ENCODE measurements at places on chromosomes 16 and 17. TPM values are rescaled to one million over a fixed set of nuclear protein-coding genes. Genes with fewer than 3 reads are reported as not detected.

GRCh38 chr17:37100231-37100630 lies 151.5 kb downstream of the AATF start:
- no peak for DNase-seq

DNA sequence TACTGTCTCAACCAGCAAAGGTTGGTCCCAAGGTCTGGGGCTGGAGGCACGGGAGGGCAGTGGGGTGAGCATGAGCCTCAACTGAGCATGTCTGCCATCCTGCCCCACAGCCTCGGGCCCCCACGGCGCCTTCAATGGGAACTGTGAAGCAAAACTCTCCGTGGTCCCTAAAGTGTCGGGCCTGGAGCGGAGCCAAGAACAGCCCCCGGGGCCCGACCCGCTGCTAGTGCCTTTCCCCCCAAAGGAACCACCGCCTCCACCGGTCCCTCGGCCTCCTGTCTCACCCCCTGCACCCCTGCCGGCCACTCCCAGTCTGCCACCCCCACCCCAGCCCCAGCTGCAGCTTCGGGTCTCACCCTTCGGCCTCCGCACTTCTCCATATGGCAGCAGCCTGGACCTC lies 4.2 kb downstream of the FBRS start:
- no peak for DNase-seq

GRCh38 chr17:5485270-5486205 lies at the start of gene DERL2:
DERL2 (minus strand) TSS chr17:5486178; CDS start chr17:5486161, 17 bp downstream.
- DNase-seq: no peak

- DNase-seq: no peak
Measured at GRCh38 chr16:81321039-81321438, 6.3 kb downstream of the GAN start.

DNA sequence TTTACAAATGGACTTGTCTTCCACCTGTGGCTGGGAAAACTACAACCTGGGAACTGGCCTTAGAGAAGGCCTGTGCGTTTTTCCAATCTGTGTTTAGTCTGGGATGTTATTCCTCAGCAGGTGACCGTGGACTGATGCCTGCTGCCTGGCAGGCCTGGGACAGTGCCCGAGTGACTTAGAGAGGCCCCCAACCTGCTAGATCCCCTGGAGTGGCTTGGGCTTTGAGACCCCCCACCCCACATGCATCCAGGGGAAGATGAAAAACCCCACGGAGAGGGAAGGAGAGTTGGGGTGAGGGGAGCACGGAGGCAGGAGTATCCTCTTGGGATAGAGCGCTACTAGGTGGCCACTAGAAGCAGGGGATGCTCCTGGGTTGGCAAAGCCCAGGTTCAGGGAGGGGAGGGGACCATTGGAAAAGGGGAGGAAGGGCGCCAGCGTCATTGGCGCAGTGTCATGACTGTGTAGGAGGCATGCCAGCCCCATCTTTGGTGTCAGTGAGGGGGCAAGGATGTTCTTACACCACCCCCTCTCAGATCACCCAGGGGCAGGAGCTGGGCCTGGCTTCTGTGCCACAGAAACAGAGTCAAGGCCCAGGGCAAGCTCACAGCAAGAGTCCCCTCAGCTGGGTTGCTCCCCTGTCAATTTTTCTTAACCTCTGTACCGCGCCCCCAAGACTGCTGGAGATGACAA lies 54.1 kb downstream of the MEAK7 start:
- DNase-seq: no peak

- no peak for DNase-seq
Measured at GRCh38 chr17:76365256-76365903, 11.7 kb upstream of the PRPSAP1 start.

DNA sequence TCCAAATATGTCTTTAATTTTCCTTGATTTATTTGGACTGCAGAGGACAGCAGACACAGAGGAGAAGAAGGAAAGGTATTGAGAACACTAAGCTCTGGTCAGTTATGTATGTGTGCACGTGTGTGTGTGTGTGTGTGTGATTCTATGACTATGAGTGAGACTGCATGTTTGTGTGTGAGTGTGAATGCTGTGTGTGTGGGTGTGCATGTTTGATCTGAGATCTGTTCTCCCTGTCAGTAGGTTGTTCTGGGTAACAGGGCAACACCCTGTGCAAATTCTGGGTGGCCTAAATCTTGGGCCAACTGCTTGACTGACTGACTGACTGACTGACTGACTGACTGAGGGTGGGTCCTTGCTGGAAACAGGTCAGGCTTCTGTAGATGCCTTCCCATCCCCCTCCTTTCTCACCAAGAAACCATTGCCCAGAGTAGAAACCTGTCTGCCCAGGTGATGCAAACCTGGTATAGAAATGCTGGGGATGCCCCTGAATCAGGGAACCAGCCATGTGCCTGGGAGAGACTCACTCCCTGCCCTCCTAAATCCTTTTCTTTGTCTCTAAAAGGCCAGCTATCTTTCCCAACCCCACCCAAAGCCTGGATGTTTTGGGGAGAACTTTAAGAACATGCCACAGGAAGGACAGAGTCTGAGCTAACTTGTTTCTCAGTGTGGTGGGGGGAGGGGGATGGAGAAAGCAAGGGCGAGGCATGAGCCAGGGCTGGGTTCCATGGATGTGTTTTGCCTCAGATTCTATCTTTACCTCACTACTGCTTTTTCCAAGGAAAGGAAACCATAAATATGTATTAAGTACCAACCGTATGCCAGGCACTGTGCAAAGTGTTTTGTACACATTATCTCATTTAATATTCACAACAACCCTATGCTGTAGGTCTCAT lies 4.5 kb upstream of the NR1D1 start:
- DNase-seq: no peak

The CD300LD gene
- not detected for polyA plus RNA-seq

The ARL5C gene
- polyA plus RNA-seq: not detected

DNA sequence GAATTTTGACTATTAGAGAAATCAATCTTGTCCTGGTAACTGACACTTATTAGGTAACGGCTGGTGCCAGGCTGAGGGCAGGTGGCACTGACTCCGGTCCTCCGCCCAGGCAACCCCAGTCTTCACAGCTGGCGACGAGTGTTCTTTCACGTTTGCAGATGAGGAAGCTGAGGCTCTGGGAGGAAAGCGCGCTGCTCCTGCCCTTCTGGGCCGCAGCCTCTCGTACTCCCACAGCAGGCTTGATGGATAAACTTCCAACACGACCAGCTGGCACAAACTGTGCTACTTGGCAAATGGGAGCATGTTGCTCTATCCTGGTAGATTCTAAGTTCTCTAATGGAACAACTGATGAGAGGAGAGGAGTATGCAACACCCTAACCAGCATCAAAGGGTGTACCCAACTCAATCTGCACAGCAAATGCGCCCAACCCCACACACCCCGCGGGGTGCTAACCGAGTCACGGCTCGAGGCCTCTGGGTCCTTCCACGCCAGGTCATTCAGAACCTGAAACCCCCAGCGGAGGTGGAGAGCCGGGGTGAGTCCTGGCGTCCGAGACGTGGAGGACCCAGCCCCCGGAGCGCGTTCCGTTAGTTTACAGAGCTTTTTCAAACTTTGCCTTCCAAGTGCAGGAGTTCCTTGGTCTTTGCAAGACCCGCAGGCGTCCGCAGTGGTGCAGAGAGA lies 477 bp upstream of the SLC47A1 start:
- DNase-seq: no peak

The CIBAR2 gene
- 0.15 TPM for polyA plus RNA-seq

The ZNF598 gene
- polyA plus RNA-seq: 47.8 TPM

GRCh38 chr17:63983320-63983719 lies 10.6 kb upstream of the SCN4A start:
- no peak for DNase-seq

- no peak for DNase-seq
Measured at GRCh38 chr17:35496451-35497290, 40.8 kb downstream of the SLFN12L start.

- DNase-seq: no peak
Measured at GRCh38 chr17:72900654-72900971, 191.9 kb downstream of the SLC39A11 start.

- no peak for DNase-seq
Measured at GRCh38 chr16:27413956-27414355, 12.0 kb downstream of the IL21R start.

DNA sequence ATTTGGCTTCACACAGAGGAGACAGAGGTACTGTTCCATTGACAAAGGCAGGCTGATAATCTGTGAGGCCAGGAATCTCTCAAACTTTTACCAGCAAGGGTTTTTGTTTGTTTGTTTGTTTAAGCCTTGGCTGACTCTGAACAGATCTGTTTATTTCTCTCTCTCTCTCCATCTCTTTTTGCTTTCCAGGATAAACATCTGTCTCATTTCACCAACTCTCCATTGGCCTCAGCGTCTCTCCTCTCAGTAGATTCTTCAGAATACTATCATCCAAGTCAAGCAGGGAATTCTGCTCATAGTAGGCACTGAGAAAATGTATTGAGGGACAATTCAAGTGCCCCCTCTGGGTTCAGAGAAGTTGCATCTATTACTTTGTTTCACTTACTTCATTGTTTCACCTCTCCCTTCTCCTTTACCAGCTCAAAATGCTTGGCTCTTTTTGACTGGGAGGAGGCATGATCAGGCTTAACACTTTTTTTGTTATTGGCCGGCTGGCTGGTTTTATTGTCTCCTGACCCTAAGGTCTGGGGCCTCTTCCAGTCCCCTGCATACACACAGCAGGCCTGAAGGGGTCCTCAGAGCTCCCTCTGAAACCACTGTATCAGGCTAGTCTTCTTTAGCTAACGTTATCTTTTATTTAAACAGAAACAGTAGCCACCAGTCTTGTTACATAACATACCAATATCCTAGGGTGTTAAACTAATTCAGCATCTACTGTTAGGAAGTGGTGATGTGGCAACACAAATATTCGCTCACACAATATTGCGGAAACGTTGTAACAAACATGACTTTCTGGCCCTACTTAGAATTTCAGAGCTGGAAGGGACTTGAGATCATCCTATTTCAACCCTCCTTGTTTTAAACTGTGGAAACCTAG lies 2.0 kb upstream of the YPEL2 start:
- DNase-seq: peak; percentile 81

GRCh38 chr17:17366941-17367875 lies 64.0 kb downstream of the NT5M start:
- DNase-seq: no peak

GRCh38 chr17:75542728-75543336 lies 17.3 kb downstream of the LLGL2 start:
- DNase-seq: no peak

GRCh38 chr16:17318238-17318637 lies 152.5 kb downstream of the XYLT1 start:
- DNase-seq: no peak

- no peak for DNase-seq
Measured at GRCh38 chr17:28391401-28391800, 14.6 kb downstream of the SLC46A1 start.

The TMED6 gene
- polyA plus RNA-seq: not detected

The TUBG1 gene
- polyA plus RNA-seq: 145 TPM

GRCh38 chr16:67388191-67388590 lies 5.1 kb downstream of the TPPP3 start:
- no peak for DNase-seq

DNA sequence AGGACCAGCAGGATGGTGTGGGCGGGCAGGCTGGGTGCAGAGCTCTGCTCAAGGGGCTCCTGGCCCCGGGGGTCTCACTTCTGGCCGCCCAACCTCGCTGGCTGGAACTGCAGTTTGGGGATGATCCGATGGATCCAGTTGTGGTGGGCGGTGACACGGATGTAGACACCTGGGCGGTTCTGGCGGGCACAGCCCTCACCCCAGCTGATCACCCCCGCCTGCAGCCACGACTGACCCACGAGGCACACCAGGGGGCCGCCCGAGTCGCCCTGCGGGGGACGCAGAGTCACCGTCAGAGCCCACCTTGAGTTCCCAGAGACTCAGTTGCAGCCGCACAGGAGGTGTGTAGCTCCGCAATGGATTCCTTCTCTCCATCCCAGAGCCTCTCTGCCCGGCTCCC lies 7.5 kb downstream of the PRSS27 start:
- no peak for DNase-seq

The KCNH4 gene
- polyA plus RNA-seq: 0.57 TPM

DNA sequence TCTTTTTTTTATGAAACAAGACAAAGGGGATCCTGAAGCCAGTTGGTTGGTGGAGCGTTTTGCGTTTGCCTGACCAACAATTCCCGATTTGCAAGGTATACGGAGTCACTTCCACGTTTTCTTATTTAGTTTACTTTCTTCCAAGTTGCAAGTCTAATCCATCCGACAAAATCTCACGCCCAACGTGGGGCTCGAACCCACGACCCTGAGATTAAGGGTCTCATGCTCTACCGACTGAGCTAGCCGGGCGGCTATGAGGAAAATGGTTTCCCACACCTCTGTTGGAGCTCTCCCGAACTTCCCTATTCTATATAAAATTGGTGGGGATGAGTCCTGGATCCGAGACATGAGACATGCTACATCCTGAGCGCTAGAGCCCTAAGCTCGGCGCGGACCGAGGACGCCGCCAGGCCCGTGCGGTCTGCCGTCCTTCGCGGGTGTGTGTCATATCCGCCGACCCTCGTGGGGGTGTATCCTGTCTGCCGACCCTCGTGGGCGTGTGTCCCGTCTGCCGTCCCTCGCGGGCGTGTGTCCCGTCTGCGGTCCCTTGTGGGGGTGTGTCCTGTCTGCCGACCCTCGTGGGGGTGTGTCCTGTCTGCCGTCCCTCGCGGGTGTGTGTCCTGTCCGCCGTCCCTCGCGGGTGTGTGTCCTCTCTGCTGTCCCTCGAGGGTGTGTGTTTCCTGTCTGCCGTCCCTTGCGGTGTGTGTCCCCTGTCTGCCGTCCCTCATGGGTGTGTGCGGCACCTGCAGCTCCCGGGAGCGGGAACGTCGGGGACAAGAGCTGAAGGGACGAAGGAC lies 22.6 kb downstream of the ZNF213 start:
- DNase-seq: peak; percentile 76

- peak; percentile 44 for DNase-seq
Measured at GRCh38 chr17:9410301-9410700, 165.3 kb downstream of the STX8 start.

GRCh38 chr16:58789351-58789750 lies 55.2 kb upstream of the GOT2 start:
- DNase-seq: no peak

- no peak for DNase-seq
Measured at GRCh38 chr17:37490638-37491614, 1.2 kb downstream of the DUSP14 start.

- no peak for DNase-seq
Measured at GRCh38 chr17:42559075-42559474, 2.9 kb upstream of the COASY start.

- DNase-seq: no peak
Measured at GRCh38 chr17:75920045-75920560, 15.4 kb upstream of the MRPL38 start.

Measured in SK-N-SH (cell line).